Epithelial cell of prostate (primary cell): ENCODE measurements at places on chromosomes 5 and 9.

GRCh38 chr5:2582106-2582505 lies 169.4 kb downstream of the IRX2 start:
- DNase-seq, result no peak

- no peak for DNase-seq
These were observed 1696.5 kb downstream of the MAT2B start for GRCh38 chr5:165201771-165202518.

- DNase-seq, result no peak
These were observed 34.7 kb upstream of the NMUR2 start for GRCh38 chr5:152439791-152440190.

DNA sequence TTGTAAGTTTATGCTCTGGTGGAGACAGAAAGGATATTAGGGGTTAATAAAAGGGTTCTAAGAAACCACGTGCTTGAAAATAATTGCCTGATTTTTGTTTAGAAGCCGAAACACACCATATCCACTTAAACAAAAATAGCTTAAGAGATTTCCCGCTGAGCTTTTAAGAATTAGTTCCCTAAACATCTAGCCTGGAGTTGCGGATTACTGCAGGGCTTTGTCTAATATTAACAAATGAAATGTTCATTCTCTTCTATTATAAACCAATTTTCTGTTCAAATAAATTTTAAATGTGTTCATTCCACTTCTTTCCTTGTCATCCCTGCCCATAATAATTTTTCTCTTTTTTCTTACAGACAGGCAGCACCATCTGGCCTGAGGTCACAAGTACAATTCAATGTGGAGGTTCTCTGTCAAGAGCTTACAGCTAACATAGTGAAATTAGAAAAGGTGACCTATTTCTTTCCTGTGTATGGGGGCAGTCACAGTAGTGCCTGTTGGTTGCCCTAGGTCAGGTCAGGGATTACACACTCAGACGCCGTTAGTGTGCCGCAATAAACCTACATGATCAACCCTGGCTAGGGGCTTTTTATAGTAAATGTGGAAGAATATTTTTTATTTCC lies 65.3 kb downstream of the GRAMD2B start:
- DNase-seq, result no peak

DNA sequence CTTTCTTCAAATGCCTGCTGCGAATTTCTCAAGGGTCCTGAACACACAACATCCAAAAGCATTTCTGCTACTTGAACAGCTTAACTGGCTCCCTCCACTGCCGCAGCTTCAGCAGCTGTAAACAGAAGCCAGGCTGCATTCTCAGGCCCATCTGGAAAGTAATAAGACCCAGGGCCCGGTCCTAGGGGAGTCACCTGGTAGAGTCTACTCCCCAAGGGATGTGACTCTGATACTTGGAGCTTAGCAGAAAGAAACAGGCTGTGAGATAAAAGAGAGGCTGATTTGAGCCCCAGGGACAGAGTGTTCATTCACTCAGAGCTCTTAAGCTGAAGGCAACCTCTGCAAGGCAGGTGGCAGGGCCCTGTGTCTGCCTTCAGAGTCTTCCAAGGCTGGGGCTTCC lies 356.8 kb downstream of the SPOCK1 start:
- no peak for DNase-seq

GRCh38 chr9:87445646-87446045 lies 52.0 kb upstream of the DAPK1 start:
- DNase-seq, result no peak

DNA sequence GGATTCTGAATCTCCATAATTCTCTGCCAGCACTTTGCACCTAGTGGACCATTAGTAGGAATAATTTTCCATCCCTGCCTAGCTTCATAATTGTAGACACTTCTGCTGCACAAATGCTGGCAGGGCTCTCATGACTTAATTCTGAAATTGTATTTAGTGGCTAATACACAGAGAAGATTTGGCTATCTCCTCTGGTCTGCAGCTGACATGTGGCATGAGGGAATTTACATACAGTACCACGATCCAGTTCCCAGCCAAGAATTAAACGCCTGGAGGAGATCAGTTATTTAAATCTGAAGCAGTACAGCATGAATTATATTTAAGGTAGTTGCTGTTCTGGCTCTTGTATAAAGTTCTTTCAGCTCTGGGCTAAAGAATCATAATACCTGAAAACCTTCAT lies 46.5 kb downstream of the IQGAP2 start:
- no peak for DNase-seq

GRCh38 chr9:137764981-137765380 lies 112.6 kb upstream of the CACNA1B start:
- no peak for DNase-seq

- no peak for DNase-seq
These were observed 502.8 kb downstream of the LRRC70 start for GRCh38 chr5:63081402-63081801.

GRCh38 chr5:62327138-62328053 lies 21.4 kb downstream of the KIF2A start:
- no peak for DNase-seq

DNA sequence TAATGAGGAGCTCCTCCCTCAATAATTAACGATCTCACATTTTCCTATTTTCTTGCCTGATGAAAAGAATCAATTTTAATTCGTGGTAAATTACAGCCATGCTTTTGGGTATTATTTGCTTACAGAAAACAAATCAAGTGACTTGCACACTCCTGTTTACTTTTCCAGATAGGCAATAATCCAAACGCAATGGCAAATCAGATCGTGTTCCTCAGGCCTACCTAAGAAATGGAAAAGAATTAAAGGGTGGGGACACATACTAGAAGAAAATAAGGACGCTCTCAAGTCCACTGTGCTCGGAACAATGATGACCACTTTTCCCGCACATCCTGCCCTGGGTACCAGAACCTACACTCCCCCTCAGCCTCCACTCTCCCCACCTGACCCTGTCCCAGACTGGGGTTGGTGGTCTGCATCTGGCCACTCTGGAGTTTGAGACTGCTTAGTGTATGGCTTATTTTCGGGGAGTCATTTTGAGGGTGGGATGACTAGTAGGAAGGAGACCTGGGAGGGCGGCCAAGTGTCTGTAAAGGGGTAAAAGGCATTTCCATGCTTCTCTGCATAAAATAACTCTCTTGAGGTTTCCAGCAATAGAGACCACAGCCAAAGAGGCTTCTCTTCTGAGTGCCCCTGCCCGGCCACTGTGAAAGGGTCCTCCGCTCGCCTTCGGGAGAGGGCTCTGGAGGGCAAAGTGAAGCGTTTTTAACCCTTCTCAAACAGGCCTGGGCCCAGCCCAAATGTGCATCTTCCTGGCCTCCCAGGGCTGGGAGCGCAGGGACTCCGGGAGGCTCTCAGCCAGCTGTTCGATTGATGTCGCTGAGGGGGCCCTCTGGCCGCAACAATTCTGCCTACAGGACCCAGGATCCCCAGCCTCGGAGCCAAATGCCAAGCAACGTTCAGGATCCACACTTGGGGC lies 4.5 kb upstream of the OTP start:
- DNase-seq, result no peak

DNA sequence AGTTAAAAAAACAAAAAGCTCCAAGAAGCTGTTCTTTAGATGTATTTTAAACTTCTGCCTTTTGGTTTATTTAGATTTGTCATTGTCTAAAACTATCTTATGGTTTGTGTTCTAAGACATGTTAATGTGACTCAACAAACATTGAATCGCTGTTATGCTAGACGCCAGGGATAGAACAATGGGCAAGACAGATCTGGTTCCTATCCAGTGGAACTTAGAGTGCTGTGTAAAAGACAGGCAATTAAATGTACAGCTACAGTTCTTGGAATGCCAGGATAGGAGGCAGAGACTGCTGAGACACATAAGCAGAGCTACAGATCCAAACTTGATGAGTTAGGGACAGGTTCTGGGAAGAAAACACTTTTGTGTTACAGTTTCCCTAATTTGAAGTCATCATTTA lies 22.4 kb downstream of the LYRM7 start:
- DNase-seq, result peak; percentile 12

DNA sequence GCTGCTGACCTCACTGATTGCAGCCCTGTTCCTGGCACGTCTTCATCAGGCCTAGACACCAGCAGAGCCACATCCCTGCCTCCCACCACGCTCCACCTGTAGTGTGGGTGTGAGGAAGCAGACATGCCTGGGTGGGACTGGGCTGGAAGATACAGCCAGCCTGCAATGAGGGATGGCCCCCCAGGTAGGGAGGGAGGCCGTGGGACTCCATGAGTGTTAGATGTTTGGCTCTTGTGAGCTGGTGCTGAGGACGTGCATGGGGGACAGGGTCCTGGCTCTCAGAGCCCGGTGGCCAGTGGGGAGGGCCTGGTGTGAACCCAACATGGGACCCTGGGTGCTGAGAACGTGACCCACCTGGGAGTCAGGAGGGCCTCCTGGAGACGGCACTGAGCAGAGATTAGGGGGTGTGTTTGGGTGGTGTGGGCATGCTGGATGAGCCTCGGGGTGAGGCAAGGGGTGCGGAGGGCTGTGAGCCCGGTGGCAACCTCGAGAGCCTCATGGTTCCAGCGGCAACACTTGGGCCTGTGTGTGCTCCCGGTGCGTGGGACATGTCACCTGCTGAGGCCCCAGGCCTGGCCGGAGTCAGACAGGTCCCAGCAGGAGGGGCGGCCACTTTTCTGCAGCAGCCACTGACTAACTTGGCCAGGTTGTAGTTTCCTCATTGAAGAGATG lies 87.6 kb downstream of the PHF2 start:
- DNase-seq, result no peak

- DNase-seq, result no peak
These were observed 437.9 kb upstream of the PAPPA start for GRCh38 chr9:115715666-115716065.

- DNase-seq, result peak; percentile 86
These were observed 463.5 kb upstream of the RGMB start for GRCh38 chr5:98309785-98310598.

DNA sequence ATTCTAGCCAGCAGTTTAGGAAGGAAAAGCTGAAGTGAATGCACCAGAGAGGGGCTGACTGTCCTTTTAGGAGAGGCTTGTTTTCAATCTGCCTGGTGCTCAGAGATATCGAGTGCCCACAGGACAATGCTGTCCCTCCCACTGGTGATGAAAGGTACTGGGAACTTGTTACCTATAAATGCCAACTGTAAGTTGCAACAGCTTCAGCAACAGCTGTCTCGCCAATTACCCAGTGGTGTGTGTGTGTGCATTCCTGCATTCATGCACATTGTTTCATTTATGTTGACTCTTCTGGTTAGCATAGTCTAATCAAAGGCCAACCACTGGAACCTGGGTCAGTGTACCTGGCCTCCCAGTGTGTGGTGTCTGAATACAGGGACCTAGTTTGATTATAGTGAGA lies 161.1 kb downstream of the CSNK1G3 start:
- no peak for DNase-seq

GRCh38 chr9:78626971-78627370 lies 330.0 kb downstream of the PSAT1 start:
- DNase-seq, result no peak

DNA sequence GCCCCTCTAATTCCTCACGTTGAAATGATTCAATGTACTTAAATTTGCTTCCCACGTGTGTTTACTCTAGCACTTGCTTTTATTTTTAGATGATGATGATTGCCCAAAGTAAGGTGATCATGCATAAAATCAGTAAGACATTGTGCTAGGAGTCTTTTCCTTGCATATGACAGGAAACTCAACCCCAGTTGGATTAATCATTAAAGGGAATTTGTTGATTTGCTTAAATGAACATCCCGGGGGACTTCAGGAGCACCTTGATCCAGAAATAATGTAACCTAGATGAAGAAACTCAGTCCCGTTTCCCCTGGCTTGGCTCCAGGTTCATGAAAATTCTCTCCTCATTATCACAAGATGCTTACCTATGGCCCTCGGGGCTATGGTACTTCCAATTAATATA lies 106.1 kb upstream of the STC2 start:
- no peak for DNase-seq

GRCh38 chr5:17190242-17190778 lies 27.1 kb upstream of the BASP1 start:
- no peak for DNase-seq

GRCh38 chr9:7177383-7177782 lies 419.6 kb downstream of the KDM4C start:
- DNase-seq, result peak; percentile 0
